ENCODE measurements at places on chromosomes 5 and 9.

DNA sequence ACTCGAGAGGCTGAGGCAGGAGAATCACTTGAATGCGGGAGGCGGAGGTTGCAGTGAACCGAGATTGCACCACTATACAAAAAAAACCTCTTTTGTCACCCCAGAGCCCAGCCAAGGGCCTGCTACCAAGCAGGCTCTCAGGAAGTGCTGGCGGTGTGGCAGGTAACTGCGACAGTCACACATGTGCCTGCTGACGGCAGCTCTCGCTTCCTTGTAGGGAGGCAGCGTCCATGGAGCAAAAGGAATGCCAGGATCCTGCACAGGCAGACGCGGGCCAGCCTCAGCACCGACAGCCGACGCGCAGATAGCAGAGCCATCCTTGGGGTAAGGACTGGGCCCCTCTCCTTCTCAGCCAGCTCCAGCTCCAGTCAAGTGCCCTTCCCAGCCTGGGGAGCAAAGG lies 3.9 kb downstream of the LRRC8A start:
- no peak for DNase-seq

DNA sequence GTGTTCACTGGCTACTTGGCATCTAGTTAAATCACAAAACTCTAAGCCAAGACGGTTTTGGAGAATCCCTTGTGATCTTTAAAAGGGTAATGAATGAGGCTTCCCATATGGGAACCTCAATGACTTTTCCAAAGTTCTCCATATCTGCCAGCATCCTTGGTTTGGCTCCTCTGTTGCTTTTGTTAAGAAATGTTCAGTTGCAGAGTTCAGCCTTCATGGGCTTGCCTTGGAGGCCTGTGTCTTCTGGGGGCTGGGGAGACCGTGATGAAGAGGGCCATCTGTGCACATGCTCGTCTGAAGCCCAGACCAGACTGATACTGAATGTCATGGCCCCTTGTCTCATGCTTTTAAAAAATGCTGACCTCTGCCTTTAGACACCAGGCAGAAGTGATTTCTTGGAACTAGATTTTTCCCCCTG lies 84.3 kb downstream of the RAI14 start:
- DNase-seq, result no peak

DNA sequence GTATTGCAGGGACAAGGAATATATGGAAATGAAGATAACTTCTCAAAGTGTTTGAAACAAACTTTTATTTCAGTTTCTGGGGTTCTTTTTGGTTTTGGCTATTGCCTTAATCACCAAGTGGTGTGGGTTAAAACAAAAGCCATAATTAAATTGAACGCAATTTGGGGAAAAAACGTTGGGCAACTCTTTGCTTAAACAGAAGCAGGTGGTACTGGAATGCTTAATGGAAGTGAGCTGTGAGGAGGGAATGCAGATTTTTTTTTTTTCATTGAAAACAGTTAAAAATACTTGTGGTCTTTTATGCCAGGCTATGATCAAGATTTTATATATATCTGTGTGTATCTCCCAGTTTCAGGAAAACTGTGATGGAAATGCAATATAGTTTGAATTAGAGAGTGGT lies 195.7 kb upstream of the TUT7 start:
- no peak for DNase-seq

DNA sequence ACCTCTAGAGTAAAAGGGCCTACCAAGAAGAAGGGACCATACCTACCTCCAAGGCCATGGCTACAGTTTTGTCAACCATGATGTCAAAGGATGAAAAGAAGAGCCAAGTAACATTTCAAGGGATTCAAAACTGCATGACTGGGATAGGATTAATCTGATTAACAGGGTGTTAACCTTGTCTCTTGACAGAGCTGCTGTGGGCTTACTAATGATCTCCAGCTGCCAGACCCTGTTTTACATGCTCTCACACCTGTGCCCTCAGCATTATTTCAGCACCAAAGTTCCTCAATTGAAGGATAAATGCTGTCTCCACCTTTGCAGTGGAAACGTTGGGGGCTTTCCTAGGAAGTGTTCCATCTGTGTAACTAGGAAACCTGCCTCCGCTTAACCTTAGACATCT lies 78.3 kb downstream of the DMAC1 start:
- no peak for DNase-seq
